ENCODE measurements at places on chromosomes 11 and 22.

GRCh38 chr11:114075891-114076441 lies 16.5 kb downstream of the ZBTB16 start:
- no peak for DNase-seq

DNA sequence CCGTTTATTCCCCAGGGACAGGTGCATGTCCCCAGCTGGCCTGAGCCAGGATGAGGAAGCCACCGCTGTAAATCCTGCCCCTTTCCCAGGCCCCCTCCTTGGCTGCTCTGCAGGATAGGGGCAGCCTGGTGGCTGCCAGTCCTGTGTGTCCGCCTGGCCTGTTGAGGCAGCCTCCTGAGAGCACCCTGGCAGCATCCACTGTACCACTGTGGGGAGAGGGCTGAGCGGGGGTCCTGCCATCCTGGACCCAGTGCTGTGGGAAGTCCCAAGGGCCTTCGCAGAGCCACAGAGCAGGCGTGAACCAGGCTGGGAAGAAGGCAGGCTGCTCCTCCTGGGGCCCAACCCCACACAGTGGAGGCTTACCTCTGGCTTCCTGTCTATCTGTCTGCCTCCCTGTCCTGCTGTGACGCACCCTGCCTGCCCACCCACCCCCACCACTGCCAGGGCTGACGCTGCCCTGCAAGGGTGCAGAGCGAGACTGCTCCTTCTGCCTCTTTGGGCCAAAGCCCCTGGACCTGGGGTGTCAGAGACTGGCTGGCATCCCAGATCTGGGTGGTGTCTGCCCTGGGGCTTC lies 8.4 kb downstream of the KCTD17 start:
- DNase-seq = no peak

DNA sequence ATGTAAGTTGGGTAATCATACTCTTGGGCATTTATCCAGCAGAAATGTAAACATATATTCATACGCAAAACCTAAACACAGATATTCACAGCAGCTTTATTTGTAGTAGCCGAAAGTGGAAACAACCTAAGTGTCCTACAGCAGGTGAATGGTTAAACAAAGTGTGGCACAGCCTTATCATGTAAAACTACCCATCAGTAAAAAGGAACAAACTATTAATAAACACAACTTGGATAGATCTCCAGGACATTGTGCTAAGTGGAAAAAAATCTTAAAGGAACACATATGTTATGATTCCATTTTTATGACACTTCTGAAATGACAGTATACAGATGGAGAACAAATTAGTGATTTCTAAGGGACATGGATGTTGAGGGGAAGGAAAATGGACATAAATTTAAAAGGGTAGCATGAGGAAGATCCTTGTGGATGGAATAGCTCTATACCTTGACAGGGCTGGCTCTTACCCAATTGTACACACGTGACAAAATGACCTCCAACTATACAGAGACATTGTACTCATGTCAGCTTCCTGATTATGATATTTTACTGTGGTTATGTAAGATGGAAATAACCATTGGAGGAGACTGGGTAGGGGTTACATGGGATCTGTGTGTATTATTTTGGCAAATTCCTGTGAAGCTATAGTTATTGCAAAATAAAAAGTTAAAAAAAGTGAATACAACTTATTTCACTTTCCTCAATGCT lies 15.4 kb downstream of the ANO5 start:
- DNase-seq = no peak

- DNase-seq = no peak
Measured at GRCh38 chr11:69012092-69013008, 696 bp downstream of the MRGPRF start.

GRCh38 chr11:63551091-63551888 lies 11.9 kb downstream of the PLAAT2 start:
- DNase-seq = no peak

DNA sequence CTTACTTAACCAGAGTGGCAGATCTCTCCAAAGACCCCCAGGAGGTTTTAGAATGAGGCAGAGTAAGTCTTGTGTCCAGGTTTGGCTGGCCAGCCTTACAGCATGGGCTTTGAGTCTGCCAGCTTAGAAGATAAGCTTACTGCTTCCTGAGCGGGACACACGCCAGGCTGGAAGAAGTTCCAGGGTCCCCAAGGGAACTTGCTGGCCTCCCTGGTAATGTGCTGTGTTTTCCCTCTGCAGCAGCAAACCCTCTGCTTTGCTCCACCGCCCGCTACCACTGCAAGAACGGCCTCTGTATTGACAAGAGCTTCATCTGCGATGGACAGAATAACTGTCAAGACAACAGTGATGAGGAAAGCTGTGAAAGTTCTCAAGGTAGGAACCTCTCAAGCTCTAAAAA lies 154.2 kb downstream of the LDLRAD3 start:
- DNase-seq = no peak

DNA sequence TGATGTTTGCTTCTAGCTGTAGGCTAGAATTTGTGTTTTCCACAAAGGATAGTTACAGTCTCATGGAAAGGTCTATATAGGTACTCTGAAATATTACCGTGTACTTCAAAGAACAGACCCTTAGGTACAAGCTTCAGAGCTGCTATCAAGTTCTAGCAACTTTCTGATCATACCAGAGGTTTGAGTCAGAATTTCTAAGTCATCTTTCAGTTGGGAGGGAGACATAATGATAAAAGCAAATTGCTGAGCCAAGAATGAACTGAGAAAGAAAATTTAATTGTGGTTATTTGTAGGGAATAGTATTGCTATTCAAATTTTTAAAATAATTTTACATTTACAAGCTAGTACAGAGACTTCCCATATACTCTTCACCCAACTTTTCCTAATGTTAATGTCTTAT lies 19.9 kb upstream of the ME3 start:
- no peak for DNase-seq

DNA sequence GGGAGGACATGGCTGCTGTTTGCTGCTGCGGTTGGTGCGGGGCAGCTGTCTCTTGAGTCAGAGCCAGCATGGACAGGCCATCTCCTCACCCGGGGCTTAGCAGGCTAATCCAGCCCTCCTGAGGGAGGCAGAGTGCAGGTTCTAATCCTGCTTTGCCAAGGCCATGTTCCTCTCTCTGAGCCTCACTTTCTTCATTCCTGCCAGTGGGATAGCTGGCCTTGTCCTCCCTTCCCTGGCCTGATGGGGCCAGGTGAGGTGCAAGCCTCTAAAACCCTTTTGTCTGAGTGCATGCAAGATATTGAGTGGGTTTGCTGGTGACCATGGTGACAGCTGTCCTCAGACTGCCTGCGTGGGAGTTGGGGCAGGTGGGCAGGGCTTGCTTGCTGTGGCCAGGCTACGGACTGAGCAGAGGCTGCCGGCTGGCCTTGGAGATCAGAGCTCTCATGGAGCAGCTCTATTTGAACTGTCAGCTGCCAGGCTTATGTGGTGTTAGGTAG lies 3.6 kb downstream of the USP35 start:
- DNase-seq = no peak

DNA sequence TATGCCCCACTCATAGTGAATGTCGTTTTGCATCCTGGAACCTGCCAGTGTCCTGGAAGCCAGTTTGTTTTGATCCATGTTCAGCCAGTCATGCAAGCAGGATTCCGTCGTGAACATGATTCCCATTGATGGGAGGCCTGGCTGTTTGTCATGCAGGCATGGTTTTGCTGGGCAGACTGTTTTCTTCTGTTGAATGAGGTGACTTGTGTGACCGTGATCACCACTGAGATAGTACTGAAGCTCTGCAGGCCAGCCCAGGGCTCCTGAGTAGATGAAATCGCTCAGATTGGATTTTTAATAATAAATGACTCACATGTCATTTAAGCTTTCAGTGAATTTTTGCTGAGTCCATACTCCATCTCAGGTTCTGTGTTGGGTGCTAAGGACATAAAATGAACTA lies 117.8 kb downstream of the PDE2A start:
- no peak for DNase-seq

- DNase-seq = no peak
Measured at GRCh38 chr11:128018692-128019091, 568.7 kb downstream of the ETS1 start.

DNA sequence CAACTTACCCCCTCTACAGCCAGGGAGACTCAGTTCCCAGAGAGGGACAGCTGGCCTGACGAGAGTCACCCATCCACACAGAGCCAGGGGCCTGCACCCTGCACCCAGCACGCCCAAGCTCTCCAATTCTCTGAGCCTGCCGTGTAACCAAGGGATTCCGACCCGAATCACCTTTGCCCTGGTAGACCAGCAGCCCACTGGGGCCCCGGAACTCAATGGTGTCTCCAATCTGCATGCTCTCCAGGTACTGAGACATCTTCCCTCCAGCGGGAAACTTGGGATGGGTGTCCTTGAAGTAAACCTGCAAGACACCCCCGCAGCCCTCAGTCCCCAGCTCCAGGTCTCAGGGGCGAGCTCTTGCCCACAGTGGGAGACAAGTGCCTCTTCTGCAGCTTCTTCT lies 12.4 kb downstream of the ATP5MGL start:
- no peak for DNase-seq

DNA sequence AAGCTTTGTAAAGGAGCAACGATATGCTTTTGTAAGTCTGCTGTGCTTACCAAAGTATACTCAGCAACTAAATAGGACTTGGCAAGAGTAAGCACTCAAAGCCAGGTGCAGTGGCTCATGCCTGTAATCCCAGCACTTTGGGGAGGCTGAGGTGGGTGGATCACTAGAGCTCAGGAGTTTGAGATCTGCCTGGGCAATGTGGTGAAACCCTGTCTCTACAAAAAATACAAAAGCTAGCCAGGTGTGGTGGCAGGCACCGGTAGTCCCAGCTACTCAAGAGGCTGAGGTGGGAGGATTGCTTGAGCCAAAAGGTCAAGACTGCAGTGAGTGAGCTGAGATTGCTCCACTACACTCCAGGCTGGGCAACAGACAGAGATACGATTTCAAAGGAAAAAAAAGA lies 67.5 kb downstream of the PAK1 start:
- DNase-seq = no peak

DNA sequence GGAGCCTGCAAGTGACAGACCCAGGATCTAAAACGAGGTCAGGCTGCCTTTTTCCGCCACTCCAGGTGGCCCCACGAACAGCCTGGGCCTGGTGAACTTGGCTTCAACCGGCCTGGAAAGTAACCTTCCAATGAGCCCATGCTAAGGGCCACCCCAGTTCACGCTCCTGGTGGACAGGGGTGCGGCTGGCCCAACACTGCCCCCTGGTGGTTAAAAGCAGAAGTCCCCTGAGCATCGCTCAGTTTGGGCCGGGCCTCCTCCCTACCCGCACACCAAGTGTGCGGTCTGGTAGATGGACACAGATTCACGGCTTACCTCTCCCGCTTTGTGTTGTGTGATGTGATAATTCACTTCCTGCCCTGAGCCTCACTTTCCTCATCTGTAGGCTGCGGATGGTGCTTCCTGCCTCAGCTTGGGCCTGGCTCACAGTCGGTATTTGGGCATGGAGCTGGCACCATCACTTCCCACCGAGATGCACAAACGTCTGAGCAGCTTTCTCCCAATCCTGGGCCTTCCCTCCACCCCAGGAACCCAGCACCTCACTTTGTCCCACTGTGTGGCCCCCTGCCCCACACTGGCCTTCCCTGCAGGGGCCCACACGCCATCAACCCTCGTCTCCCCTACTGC lies 13.7 kb upstream of the SEC14L3 start:
- DNase-seq = peak; percentile 92

DNA sequence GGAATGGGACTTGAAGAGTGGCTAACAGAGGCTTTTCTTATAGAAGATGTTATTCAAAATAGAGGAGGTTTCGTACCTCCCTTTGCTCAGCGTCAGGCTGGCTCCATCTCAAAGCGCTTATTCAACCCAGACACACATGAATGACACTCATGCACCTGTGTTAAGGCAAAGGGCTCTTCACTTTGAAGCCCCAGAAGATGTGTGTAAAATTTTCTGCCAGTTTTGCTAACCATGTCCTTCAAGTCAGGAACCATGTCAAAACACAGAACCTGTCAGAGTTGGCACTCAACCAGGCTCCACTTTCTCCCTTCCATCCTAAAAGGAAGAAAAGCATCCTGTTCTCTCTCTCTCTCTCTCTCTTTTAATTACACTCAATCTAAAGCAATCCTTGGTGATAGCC lies 352.8 kb upstream of the NARS2 start:
- no peak for DNase-seq

GRCh38 chr11:43950311-43950855 lies 7.9 kb downstream of the C11orf96 start:
- DNase-seq = no peak

DNA sequence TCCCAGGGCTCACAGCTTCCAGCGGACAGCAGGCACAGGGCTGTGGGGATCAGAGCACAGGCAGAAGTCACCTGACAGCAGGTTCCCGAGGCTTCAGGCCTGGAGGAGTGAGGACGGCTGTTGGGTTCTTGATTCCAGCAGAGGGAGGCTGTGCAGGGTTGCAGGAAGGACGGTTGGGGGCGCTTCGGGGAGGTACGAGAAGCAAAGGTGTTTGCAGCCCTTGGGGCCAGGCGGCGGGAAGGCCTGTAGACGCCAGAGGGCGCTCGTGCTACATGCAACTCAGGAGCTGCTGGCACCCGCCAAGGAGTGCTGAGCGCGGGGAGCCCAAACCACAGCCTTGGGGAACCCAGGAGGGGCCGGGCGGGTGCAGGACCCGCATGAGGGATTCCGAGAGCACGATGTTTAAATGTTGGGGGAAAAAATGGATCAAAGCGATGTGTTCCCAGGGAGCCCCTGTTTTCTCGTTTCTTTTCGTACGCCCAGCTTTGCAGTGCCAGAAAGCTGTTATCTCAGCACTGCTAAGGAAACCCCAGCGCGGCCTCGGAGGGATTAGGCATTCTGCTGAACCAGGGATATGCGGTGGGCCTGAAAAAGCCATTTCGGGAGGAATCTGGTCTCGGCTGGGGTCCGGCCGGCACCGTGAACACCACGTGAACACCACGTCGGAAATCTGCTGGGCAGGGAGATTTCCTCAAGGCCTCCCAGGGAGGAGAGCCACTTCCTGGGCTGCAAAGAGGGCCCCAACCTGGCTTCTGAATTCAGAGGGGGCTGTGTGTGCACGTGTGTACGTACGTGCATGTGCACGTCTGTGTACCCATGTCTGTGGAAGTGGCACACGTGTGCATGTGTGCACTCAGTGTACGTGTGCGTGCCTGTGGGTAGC lies 88.1 kb downstream of the KCNQ1 start:
- peak; percentile 93 for DNase-seq

GRCh38 chr11:19827399-19828135 lies 114.9 kb downstream of the NAV2 start:
- DNase-seq = no peak

DNA sequence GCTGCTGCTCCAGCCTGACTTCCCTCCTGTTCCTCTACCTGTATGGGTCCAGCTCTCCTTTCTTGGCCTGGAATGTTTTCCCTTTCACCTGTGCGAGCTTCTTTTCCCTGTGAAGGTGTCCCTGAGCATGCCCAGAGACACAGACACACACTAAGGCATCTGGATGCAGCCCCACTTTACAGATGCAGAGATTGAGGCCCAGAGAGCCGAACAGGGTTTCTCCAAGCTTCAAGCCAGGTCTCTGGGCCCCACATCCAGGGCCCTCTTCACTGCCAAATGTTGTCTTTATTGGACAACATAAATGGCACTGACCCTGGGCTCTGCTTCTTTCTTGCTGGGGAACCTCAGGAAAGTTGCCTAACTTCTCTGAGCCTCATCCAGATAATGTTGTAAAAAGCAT lies 561.6 kb downstream of the MIAT start:
- no peak for DNase-seq

DNA sequence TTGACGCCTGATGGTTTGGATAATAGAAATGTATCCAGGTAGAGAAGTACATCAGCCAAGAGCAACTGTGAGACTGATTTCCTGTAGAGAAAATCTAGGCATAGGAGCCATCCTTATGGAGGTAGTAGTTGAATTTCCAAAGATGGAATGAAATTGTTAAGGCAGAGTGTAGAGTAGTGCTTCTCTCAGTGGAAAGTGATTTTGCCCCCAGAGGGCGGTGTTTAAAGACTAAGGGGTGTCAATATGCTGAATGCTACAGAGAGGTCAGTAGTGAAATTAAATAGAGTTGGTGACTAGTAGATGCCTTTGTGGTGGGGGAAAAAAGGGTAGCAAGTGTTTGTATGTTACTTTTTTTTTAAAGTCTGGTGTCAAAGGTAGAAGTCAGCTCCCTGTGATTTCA lies 54.5 kb downstream of the TRIM44 start:
- DNase-seq = no peak

Data from GM12891 (cell line).